ENCODE measurements at places on chromosomes 6 and 20. TPM values are rescaled to one million over a fixed set of nuclear protein-coding genes. Genes with fewer than 3 reads are reported as not detected.

The SMLR1 gene
- total RNA-seq, result not detected

The ACTL10 gene
- total RNA-seq, result 3.7 TPM

The LHFPL5 gene
- not detected for total RNA-seq

The POM121L2 gene
- not detected for total RNA-seq

The RPL7L1 gene
- 71.4 TPM for total RNA-seq

The OXT gene
- not detected for total RNA-seq

The HTR1E gene
- not detected for total RNA-seq

The STMND1 gene
- total RNA-seq, result not detected

The C6orf141 gene
- 0.48 TPM for total RNA-seq

The LIN28B gene
- total RNA-seq, result not detected

The CEP85L gene
- 38.0 TPM for total RNA-seq

The AFDN gene
- total RNA-seq, result 45.9 TPM

The VIP gene
- not detected for total RNA-seq

The LRRN4 gene
- total RNA-seq, result not detected

The C6orf58 gene
- not detected for total RNA-seq

The EPB41L1 gene
- total RNA-seq, result 0.20 TPM

The GSTA3 gene
- total RNA-seq, result not detected

The DEFB129 gene
- total RNA-seq, result not detected

The GNAS-AS1 gene
- total RNA-seq, result 1.0 TPM

The ENPP5 gene
- not detected for total RNA-seq

The GINS1 gene
- 27.5 TPM for total RNA-seq

The TMEM151B gene
- not detected for total RNA-seq

The SERINC3 gene
- total RNA-seq, result 90.8 TPM

The BLTP3A gene
- total RNA-seq, result 12.3 TPM

The COL21A1 gene
- not detected for total RNA-seq

The PROKR2 gene
- total RNA-seq, result not detected

The KIF25 gene
- total RNA-seq, result not detected
